RWPE2 (cell line): ENCODE measurements at places on chromosomes 5 and 9.

DNA sequence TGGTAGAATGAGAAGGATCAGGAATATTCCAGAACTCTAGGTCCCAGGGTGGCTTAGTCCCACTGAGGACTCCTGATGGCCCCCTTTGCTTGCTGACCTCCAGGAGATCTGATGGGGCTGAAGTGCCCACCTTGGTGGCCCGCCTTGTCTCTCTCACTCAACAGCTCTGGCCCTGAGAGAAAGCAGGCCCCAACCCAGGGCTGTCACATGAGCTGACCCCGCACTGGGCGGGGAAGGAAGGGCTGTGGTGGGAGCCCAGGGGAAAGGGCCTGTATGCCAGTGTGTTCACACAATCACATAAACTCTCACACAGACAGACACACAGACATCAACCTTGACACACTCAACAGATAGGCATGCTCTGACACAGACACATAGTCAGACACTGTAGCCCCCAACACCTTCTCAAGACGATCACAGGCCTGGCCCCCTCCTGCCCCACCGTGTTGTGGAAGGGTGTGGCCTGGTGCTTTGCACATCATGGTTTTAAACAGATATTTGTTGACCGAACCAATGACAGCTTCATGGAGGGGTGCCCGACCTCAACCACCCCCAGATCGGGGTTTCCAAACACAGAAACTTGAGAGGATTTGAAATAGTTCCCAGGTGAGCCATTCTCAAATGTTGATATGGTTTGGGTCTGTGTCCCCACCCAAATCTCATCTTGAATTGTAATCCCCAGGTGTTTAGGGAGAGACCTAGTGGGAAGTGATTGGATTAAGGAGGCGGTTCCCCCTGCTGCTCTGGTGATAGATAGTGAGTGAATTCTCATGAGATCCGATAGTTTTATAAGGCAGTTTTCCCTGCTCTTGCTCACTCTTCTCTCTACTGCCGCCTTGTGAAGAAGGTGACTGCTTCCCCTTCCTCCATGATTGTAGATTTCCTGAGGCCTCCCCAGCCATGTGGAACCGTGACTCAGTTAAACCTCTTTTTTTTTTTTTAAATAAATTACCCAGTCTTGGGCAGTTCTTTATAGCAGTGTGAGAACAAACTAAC lies 48.5 kb upstream of the HAND1 start:
- no peaks in the 10 kb centered on the region for H3K36me3 ChIP-seq
- no peak overlapping the region for H3K27ac ChIP-seq
- H3K27me3 ChIP-seq: no peaks in the 10 kb centered on the region

GRCh38 chr5:153365547-153365946 lies 124.9 kb upstream of the GRIA1 start:
- no peak overlapping the region for H3K4me3 ChIP-seq
- no peaks in the 10 kb centered on the region for H3K36me3 ChIP-seq
- H3K27ac ChIP-seq: no peak overlapping the region
- no peaks in the 10 kb centered on the region for H3K27me3 ChIP-seq

DNA sequence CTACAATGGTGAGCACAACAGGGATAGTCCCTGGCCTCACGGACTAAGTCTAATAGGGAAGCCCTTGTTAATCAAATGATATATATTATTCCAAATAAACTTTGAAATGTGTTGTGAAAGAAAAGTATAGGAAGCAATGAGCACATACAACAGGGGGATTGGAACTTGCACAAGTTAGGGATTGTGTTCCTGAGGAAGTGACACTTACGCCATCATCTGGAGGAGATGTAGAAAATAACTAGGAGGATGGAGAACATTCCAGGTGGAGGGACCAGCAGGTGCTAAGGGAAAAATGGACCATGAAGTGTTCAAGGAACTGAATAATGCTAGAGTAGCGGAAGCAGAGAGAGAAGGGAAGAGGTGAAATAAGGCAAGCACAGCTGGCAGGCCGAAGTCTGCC lies 18.8 kb upstream of the RPS23 start:
- H3K4me3 ChIP-seq: no peak overlapping the region
- no peaks in the 10 kb centered on the region for H3K27me3 ChIP-seq
- H3K36me3 ChIP-seq: no peaks in the 10 kb centered on the region

DNA sequence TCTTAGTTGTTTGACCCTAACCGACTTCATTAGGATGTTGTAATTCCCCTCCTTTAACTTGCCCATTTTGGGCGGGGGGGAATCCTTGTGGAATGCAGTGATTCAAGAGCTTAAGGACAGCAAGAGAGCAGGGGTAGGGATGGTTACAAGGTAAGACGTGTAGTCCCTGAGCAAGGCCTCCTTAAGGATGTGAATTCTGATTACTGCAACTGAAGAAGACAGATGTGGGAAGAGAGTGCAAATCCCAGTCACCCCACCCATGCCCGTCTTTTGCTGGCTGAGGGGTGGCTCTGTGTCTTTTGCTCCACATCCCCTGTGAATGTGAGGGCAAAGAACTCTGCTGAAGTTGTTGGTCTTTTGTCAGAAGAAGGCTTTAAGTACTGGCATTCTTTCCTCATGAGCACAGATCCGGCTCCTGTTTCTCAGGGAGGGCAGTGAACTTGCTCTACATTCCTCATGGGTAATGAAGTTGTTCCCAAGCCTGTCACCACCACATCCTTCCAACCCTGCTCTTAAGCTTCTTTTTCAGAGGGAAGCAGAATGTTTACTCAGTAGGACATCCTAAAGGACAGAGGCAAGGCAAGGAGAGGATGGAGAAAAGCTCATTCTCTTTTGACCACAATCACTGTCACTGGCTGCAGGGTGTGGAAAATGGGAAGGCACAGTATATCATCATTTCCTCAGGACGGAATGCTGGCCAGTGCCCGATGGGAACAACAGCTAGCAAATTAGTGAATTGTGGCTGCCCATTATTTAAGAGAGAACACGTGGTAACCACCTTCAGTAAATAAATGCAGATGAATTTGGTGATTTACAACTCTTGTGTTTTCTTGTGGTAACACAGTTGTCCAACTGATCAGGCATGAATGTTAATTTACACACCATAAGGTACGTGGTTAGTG lies 61.5 kb downstream of the RAI14 start:
- H3K36me3 ChIP-seq: no peaks in the 10 kb centered on the region; the same call in 1 of the 2 replicates
- H3K4me1 ChIP-seq: peaks cover 31% of the 10 kb centered on the region
- no peaks in the 10 kb centered on the region for H3K27me3 ChIP-seq

DNA sequence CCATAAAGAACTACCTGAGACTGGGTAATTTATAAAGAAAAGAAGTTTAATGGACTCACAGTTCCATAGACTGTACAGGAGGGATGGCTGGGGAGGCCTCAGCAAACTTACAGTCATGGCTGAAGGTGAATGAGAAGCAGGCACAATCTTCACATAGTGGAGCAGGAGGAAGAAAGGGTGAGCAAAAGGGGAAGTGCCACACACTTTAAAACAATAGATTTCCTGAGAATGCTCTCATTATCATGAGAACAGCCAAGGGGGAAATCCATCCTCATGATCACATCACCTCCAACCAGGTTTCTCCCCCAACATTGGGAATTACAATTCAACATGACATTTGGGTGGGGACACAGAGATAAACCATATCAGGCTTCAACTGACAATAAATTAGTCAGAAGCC lies 664.9 kb downstream of the TAF11L14 start:
- no peak for DNase-seq
- no peak overlapping the region for H3K4me3 ChIP-seq

DNA sequence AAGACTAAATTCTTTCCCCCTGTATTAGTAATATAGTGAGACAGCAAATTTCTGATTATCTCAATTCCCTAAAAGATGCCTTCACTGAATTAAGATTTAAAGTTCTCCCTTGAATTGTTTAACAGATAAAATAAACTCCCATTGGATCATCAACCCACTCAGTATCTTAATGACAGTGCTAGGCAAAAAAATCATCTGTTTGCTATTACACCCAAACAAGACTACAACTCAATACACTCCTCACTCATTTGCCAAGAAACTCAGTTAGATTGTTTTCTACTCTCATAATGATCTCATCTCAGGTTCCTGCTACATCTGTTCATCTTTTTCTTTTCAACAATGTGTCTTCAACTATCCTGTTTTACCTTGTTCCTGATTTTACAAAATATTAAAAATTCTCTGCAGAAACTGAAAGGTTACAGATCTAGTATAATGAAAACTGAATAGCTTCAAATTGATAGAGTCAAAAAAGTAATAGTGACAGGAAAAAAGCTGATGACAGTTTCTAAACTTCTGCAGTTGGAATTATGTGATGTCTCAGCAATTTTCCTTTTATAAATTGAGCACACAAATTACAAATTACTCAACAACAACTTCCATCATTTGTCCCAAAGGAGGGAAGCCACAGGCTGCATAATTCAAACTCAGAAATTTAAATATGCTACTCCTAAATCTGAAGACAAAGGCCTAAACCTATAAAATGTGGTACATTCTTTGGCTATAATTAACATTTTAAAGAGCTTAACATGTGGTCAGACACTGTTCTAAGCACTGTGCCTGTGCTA lies 39.4 kb downstream of the HOMER1 start:
- H3K4me3 ChIP-seq: no peak overlapping the region
- H3K27ac ChIP-seq: no peak overlapping the region
- DNase-seq: no peak
- no peaks in the 10 kb centered on the region for H3K36me3 ChIP-seq
- H3K27me3 ChIP-seq: no peaks in the 10 kb centered on the region

DNA sequence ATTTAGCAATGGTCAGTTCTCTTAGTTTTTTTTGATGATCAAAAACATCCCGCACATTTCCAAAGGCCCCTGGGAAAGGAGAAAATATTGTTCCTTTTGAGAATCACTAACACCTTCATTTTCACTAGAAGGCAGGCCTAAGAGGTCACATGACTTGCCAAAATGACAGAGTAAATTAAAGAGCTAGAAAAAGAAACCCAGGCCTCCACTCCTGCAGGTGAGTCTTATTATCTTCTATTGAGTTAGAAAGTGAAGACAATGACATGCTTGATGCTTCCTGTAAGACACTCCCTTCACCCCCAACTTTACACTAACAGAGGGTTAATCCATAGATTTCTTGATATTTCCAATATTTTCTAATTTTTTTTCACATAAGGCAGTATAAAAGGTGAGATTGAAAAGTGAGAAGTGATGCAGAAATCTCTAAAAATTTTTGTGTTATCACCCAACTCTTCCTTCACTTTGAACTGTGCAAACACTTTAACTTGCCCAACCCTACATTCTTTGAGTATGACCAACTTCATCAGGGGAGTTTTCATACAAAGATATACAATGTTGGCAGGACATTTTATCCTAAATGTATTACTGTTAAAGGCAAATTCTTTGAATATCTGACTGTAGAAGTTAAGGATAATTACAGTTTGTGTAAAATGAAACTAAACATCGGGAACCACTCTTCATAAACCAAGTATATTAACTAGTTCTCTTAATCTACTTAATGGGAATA lies 57.1 kb downstream of the SUB1 start:
- H3K27ac ChIP-seq: peak overlapping the region; percentile 58
- H3K36me3 ChIP-seq: no peaks in the 10 kb centered on the region
- H3K4me1 ChIP-seq: peaks cover 19% of the 10 kb centered on the region
- H3K4me3 ChIP-seq: no peak overlapping the region

- H3K4me1 ChIP-seq: no peaks in the 10 kb centered on the region
- H3K36me3 ChIP-seq: no peaks in the 10 kb centered on the region
- H3K27ac ChIP-seq: no peak overlapping the region
- no peak overlapping the region for H3K4me3 ChIP-seq
These were observed 264.2 kb downstream of the DEPDC1B start for GRCh38 chr5:60435808-60436207.

DNA sequence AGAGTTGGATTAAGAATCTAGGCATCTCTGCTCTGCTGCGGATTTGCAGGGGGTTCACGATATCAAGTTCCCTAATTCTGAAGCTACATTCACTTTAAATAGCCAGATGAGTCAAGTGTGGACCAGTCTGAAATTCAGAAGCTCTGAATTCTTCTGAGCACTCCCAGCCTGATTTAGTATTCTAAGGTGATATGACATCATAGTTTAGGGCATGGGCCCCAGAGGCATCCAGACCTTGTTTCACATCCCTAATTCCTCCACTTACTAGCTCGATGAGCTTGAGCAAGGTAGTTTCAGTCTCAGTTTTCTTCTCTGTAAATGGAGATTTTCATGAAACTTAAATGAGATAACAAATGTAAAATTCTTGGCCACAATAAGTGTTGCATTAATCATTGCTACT lies 65.2 kb downstream of the TMEM167A start:
- no peak overlapping the region for H3K27ac ChIP-seq
- no peak overlapping the region for H3K4me3 ChIP-seq
- H3K4me1 ChIP-seq: no peaks in the 10 kb centered on the region
- H3K27me3 ChIP-seq: no peaks in the 10 kb centered on the region
- H3K36me3 ChIP-seq: no peaks in the 10 kb centered on the region

- DNase-seq: no peak
- H3K4me1 ChIP-seq: peaks cover 41% of the 10 kb centered on the region
These were observed 740.2 kb upstream of the ZNF608 start for GRCh38 chr5:125486634-125487033.

- no peak overlapping the region for H3K4me3 ChIP-seq
- peaks cover 24% of the 10 kb centered on the region for H3K36me3 ChIP-seq
- H3K27ac ChIP-seq: peak overlapping the region; percentile 74
- no peaks in the 10 kb centered on the region for H3K27me3 ChIP-seq
These were observed 2.3 kb upstream of the RPL26L1 start for GRCh38 chr5:172956936-172957335.

GRCh38 chr5:169646856-169647255 lies 9.8 kb downstream of the DOCK2 start:
- H3K4me3 ChIP-seq: no peak overlapping the region
- H3K4me1 ChIP-seq: no peaks in the 10 kb centered on the region

DNA sequence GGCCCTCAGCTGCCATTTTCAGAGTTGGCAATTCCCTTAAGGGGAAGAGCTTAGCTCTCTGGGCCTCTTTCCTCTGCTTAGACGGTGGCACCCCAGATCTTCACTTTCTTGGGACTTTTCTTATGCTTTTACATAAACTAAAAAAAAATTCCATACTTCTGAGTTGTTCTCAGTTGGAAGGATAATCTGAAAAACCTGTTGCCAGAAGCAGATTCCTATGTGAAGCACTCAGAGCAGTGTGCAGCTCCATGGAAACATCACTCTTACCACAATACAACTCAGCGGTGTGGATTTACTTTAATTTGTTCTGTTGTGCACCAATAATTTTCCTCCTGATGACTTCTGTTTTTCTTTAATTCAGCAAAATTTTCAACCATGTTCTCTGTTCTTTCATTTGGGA lies 44.1 kb upstream of the MROH2B start:
- no peaks in the 10 kb centered on the region for H3K4me1 ChIP-seq
- no peak overlapping the region for H3K4me3 ChIP-seq

DNA sequence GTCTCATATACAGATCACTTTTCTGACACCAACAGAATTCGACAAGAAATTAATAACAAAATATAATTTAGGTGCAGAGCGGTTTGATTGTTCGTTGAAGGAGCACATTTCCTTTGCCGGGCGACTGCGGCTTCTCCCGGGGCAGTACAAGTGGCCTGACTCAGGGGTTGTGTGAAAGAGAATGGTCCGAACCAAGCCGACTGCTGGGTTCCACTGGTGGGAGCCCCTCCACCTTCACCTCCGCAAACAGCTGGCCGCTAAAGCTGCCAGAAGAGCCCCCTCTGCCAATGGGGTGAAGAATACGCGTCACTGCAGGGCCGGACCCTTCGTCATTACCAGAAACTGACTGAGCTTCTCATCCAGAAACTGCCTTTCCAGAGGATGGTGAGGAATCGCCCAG lies 156.0 kb upstream of the IFNE start:
- no peaks in the 10 kb centered on the region for H3K27me3 ChIP-seq
- H3K27ac ChIP-seq: no peak overlapping the region
- no peaks in the 10 kb centered on the region for H3K36me3 ChIP-seq
- H3K4me1 ChIP-seq: peaks cover 11% of the 10 kb centered on the region
